ENCODE measurements at places on chromosomes 2 and 18. TPM values are rescaled to one million over a fixed set of nuclear protein-coding genes. Genes with fewer than 3 reads are reported as not detected.

The DYSF gene
- polyA plus RNA-seq, result not detected

The GKN2 gene
- not detected for polyA plus RNA-seq

The SMYD1 gene
- polyA plus RNA-seq, result not detected

The RBM44 gene
- not detected for polyA plus RNA-seq

The NCKAP5 gene
- not detected for polyA plus RNA-seq

The FAM237A gene
- polyA plus RNA-seq, result not detected

The SLC9A2 gene
- not detected for polyA plus RNA-seq

The TP53I3 gene
- 0.25 TPM for polyA plus RNA-seq

The BMP10 gene
- not detected for polyA plus RNA-seq

The DNAJC5G gene
- polyA plus RNA-seq, result not detected

The SLC14A1 gene
- 16.3 TPM for polyA plus RNA-seq

The UGT1A6 gene
- not detected for polyA plus RNA-seq

The SCN7A gene
- not detected for polyA plus RNA-seq

The PLEK gene
- 2.2 TPM for polyA plus RNA-seq

The LDLRAD4 gene
- 42.4 TPM for polyA plus RNA-seq

The IL37 gene
- polyA plus RNA-seq, result not detected

The AMER3 gene
- polyA plus RNA-seq, result not detected

The KCNE4 gene
- polyA plus RNA-seq, result not detected

The ZNF385B gene
- polyA plus RNA-seq, result not detected

The SCG2 gene
- not detected for polyA plus RNA-seq

The CCDC74B gene
- not detected for polyA plus RNA-seq

The PROC gene
- not detected for polyA plus RNA-seq

The ABCG8 gene
- 0.10 TPM for polyA plus RNA-seq

The ASTL gene
- 0.39 TPM for polyA plus RNA-seq

The M1AP gene
- polyA plus RNA-seq, result not detected

The MYO5B gene
- not detected for polyA plus RNA-seq

The IL1R1 gene
- polyA plus RNA-seq, result 3.5 TPM

The TFCP2L1 gene
- not detected for polyA plus RNA-seq

The SLC11A1 gene
- polyA plus RNA-seq, result 1.4 TPM

The C2orf78 gene
- polyA plus RNA-seq, result not detected

The CYP27A1 gene
- polyA plus RNA-seq, result not detected

The KLHL41 gene
- 0.08 TPM for polyA plus RNA-seq

The KCNJ3 gene
- polyA plus RNA-seq, result not detected

The INPP5D gene
- polyA plus RNA-seq, result 69.9 TPM

The MARCO gene
- polyA plus RNA-seq, result not detected

The SIGLEC15 gene
- polyA plus RNA-seq, result not detected

The SLC38A11 gene
- polyA plus RNA-seq, result not detected

The EVA1A gene
- not detected for polyA plus RNA-seq

The GALNT3 gene
- polyA plus RNA-seq, result 1.5 TPM

The NPPC gene
- polyA plus RNA-seq, result not detected

The HOXD12 gene
- polyA plus RNA-seq, result not detected

The IL1R2 gene
- polyA plus RNA-seq, result 1.5 TPM
